GM18507 (cell line): ENCODE measurements at places on chromosomes 2 and 18.

GRCh38 chr2:20103530-20103929, 52.1 kb upstream of the LAPTM4A start:
- no peak for DNase-seq

DNA sequence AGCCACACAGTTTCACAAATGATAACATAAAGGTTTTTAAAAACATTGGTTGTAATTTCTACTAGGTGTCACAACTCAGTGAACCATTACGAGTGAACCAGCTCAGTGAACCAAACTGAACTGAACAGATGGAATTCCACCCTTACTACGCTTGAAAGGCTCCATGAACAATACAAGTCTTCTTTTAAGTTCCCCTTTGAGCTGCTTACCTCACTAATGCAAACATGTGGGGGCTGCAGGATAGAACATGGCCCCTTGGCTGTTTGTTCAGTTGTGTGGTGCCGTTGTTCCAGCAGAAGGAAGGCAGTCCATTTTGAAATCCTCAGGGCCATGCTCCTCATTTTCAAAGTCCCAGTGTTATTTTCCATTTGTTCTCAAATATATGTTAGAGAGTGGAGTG, 30.7 kb upstream of the KLHL14 start:
- DNase-seq = no peak

- no peak for DNase-seq
Observed at GRCh38 chr2:238791354-238791753, 56.5 kb upstream of the TWIST2 start.

DNA sequence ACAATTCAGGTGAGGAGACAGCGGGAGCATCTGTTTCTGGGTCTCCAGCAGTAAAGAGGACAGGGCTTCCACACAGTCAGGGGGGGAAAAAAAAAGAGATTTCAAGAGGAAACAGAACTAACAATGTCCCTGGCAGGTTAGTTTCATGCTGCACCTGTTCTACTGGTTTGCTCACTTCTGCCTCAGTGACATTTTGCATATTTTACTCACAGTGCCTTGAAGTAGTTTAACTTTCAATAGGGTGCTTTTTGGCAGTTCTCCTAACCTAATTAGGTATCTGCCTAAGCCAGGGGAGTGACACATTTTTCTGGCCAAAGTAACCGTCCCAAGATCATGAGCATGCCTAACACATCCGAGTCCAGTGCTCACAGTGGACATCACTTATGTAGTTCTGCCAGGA, 109.0 kb upstream of the ALK start:
- no peak for DNase-seq

DNA sequence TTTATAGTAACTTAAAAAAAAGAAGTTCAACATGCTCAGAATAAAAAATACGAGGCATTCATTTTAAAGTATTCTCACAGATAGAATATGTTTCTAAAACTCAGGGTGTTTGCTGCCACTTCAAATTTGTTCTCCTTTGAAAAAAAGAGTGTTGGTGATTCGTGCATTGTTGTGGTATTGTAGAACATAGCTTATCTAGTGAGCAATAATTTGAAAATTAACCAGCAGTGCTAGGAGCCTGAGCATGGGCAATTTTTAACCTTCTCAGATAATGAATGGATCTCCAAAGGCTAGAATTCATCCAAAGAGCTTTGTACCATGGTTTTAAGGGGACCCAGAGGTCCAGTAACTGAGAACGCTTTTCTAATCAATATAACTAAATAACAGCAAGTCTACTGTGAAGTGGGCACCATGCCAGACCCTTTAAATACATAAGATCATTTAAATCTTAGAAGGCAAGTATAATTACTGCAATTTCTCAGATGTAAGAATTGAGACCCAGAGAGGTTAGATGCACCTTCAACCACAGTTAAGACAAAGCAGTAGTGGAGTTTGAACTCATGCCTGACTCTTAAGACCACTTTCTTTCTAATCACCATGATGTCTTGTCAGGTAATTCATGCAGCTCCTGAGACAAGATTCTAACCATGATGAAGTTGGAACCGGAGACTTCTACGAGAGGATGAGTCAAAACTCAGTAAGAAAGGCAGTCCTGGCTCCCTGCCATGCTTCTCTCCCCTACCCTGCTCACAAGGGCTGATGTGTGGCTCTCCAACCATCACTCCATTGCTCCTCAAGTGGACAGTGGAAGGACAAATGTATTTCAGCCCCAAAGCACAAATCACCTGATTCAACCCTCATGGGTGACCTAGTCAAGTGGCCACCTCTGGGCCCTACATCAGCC, 3.4 kb downstream of the CYRIA start:
- no peak for DNase-seq

- DNase-seq = no peak
Observed at GRCh38 chr18:76374330-76375281, 120.4 kb downstream of the ZNF516 start.

DNA sequence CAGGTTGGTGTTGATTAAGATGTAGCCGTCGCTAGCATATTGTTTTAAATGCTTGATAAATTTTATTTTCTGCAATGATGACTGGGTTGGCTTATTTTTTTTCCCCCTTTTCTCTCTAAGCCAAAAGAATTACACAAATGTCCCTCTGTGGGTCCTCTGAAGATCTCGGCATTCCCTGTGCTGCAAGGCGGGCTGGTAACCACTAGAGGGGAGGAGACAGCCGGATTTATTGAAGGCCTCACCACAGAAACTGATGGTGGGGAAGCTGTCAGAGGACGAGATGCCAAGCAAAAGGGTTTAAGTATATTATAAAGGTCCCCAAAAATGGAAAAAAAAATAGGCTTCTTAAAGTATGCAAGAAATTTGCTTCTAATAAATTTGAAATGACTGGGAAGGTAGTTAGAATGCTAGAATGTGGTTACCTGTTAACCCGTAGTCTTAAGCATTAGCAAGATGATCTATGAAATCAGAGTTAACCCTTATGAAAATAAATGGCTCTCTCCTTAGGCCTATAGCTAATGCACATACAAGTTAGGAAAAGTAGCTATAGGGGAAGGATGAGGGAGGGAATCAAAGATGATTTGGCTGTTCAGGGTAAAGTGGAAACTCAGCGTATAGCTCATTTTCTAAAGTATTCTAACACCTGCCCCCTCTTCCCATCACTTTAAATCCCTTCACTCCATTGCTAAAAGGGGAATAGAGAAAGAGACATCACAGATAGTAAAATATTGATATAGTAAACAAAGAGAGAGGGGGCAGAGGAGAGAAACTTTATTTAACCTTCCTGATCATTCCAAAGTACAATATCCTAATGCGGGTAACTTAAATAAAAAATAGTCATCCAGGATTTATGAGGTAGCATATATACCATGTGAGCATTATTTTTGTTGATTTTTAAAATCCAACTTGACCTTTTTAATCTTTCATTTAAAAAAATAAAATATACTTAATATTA, 894.5 kb upstream of the POU3F3 start:
- DNase-seq = no peak

DNA sequence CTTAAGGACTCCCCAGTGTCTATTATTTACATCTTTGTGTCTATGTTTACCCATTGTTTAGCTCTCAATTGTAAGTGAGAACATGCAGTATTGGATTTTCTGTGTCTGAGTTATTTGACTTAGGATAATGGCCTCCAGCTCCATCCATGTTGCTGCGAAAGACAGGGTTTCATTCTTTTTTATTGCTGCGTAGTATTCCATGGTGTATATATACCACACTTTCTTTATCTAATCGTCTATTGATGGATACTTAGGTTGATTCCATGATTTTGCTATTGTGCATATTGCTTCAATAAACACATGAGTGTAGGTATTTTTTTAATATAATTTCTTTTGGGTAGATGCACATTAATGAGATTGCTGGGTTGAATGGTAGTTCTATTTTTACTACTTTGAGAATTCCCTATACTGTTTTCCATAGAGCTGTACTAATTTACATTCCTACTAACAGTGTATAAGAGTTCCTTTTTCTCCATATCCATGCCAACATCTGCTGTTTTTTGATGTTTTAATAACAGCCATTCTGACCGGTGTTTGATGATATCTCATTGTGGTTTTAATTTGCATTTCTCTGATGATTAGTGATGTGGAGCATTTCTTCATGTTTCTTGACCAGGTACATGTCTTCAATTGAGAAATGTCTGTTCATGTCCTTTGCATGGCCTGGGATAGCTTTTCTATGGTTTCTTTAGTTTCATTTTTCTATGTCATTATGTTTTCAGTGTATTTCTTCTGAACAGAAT, 21.8 kb downstream of the MTCL1 start:
- DNase-seq = no peak

DNA sequence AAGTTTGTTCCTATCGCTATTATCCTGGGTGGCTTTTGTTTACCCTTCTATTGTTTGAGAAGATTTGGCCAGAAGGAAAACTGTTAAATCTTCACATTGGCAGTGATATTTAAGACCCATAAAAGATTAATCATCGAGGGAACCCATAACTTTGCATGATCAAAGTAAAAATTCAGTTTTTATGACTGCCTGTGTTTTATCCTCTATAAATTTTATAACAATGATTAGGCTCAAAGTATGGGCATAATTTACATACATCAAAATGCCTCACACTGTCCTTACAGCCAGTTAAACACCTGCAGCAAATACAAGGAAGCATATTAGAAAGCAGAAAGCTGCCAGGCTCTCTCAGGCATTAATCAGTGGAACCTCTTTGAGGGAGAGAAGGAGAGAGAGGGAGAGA, 289.1 kb downstream of the ICOS start:
- no peak for DNase-seq

DNA sequence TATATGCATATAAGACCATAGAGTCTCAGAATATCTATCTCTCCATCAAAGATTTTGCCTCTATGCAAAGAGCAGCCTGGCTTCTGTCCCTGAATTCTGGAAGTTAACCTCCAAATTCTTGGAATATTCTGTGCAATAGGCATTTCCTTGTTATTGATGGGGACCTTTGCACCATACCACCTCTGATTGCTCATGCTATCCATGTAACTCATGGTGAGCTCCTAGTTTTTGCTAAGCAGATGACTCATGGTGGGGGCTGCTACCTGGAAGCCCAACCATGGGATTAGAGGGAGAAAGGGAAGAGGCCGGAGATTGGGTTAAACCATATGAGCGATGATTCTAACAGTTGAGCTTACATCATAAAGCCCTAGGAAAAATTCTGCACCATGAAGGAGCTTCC, 310.2 kb upstream of the FIGN start:
- no peak for DNase-seq
